ENCODE measurements at places on chromosomes 2 and 18. TPM values are rescaled to one million over a fixed set of nuclear protein-coding genes. Genes with fewer than 3 reads are reported as not detected.

Gene TCF7L1
- 0.10 TPM for total RNA-seq

Gene ZNF2
- total RNA-seq, result 3.5 TPM

Gene CFC1
- not detected for total RNA-seq

Gene DUSP2
- total RNA-seq, result 181 TPM

Gene DNAH6
- 0.31 TPM for total RNA-seq

Gene DNAJC5G
- total RNA-seq, result not detected

Gene CCDC68
- total RNA-seq, result not detected

Gene ECEL1
- not detected for total RNA-seq

Gene IL36B
- not detected for total RNA-seq

Gene SNORC
- total RNA-seq, result 0.64 TPM

Gene CTAGE1
- not detected for total RNA-seq

Gene COL4A4
- total RNA-seq, result 3.4 TPM

Gene NGEF
- total RNA-seq, result not detected

Gene NYAP2
- total RNA-seq, result not detected

Gene C2orf78
- 0.51 TPM for total RNA-seq

GRCh38 chr2:11024259-11024645, 112.5 kb downstream of the KCNF1 start:
- no peak for DNase-seq
- no peaks in the 10 kb centered on the region for H3K4me1 ChIP-seq
- no peaks in the 10 kb centered on the region for H3K36me3 ChIP-seq
- H3K27me3 ChIP-seq, result no peaks in the 10 kb centered on the region
- no peak overlapping the region for H3K4me3 ChIP-seq
- no peak overlapping the region for H3K27ac ChIP-seq

GRCh38 chr2:106178716-106179115, 15.4 kb downstream of the UXS1 start:
- H3K4me1 ChIP-seq, result no peaks in the 10 kb centered on the region
- H3K4me3 ChIP-seq, result no peak overlapping the region
- H3K27ac ChIP-seq, result no peak overlapping the region
- DNase-seq, result no peak

- no peak overlapping the region for H3K27ac ChIP-seq
- H3K36me3 ChIP-seq, result no peaks in the 10 kb centered on the region
- no peak overlapping the region for H3K4me3 ChIP-seq
- H3K4me1 ChIP-seq, result 0 out of 2 replicates have a peak, but pooled peaks cover 4% of the 10 kb centered on the region
Observed at GRCh38 chr2:105828558-105828957, 83.8 kb downstream of the NCK2 start.

- no peak overlapping the region for H3K4me3 ChIP-seq
- H3K27ac ChIP-seq, result no peak overlapping the region
- H3K27me3 ChIP-seq, result no peaks in the 10 kb centered on the region
- DNase-seq, result no peak
- no peaks in the 10 kb centered on the region for H3K36me3 ChIP-seq
- no peaks in the 10 kb centered on the region for H3K4me1 ChIP-seq
Observed at GRCh38 chr2:183291436-183291835, 167.2 kb downstream of the NUP35 start.

DNA sequence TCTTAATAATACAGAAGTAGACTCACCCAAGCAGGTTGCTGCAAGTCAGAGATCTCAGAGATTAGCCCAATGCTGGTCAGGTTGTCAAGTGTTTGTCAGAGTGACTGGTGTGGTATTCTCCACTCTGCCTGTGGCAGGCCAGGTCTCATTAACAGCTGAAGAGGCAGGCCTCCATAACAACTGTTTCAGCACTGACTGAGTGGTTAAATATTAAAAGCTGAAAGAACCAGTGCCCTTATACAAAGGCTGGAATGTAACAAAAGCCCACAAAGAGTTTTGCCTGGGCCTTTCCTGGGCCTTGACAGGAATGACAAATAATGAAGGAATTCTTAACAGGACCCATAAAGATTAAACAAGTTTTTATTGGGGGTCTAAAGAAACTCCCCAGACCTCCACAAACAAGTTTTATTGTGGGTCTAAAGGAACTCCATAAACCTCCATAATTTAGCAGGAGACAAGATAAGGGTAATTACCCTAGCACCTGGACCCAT, 26.8 kb downstream of the SULT1C2 start:
- H3K4me3 ChIP-seq, result no peak overlapping the region
- H3K27me3 ChIP-seq, result no peaks in the 10 kb centered on the region
- no peaks in the 10 kb centered on the region for H3K36me3 ChIP-seq
- no peak overlapping the region for H3K27ac ChIP-seq

- H3K27ac ChIP-seq, result no peak overlapping the region
- no peaks in the 10 kb centered on the region for H3K36me3 ChIP-seq
- H3K27me3 ChIP-seq, result no peaks in the 10 kb centered on the region
- H3K4me3 ChIP-seq, result no peak overlapping the region
- no peak for DNase-seq
Observed at GRCh38 chr2:186889101-186889879, 40.3 kb upstream of the ZSWIM2 start.

DNA sequence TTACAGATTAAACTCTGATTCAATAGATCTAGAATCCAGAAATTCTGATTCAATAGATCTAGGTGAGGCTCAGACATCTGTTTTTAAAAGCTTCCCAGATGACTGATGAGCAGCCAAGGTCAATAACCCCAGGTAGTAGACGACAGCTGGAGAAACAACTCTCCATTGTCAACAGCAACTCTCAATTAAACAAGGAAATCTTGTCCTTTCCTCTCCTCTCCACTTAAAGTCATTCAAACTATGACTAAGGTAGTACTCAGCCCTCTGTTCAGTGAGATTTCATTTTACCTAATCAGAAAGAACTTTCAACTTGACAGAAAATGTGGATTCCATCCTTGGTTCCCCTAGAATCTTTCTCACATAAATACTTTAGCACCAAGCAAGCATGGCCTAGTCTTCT, 94.6 kb upstream of the SCG2 start:
- DNase-seq, result no peak
- no peaks in the 10 kb centered on the region for H3K4me1 ChIP-seq
- H3K36me3 ChIP-seq, result no peaks in the 10 kb centered on the region
- H3K27me3 ChIP-seq, result no peaks in the 10 kb centered on the region
- no peak overlapping the region for H3K4me3 ChIP-seq

GRCh38 chr2:184769023-184769422, 170.7 kb downstream of the ZNF804A start:
- H3K36me3 ChIP-seq, result no peaks in the 10 kb centered on the region
- no peaks in the 10 kb centered on the region for H3K4me1 ChIP-seq
- no peak for DNase-seq
- no peak overlapping the region for H3K4me3 ChIP-seq

GRCh38 chr2:65057054-65057375, 799 bp downstream of the CEP68 start:
- no peaks in the 10 kb centered on the region for H3K36me3 ChIP-seq
- DNase-seq, result no peak
- peaks cover 42% of the 10 kb centered on the region for H3K4me1 ChIP-seq
- H3K27me3 ChIP-seq, result no peaks in the 10 kb centered on the region
- peak overlapping the region; percentile 74 for H3K4me3 ChIP-seq

GRCh38 chr2:50751311-50752031, 280.5 kb downstream of the NRXN1 start:
- H3K4me3 ChIP-seq, result no peak overlapping the region
- no peak overlapping the region for H3K27ac ChIP-seq
- no peaks in the 10 kb centered on the region for H3K4me1 ChIP-seq
- H3K27me3 ChIP-seq, result no peaks in the 10 kb centered on the region

DNA sequence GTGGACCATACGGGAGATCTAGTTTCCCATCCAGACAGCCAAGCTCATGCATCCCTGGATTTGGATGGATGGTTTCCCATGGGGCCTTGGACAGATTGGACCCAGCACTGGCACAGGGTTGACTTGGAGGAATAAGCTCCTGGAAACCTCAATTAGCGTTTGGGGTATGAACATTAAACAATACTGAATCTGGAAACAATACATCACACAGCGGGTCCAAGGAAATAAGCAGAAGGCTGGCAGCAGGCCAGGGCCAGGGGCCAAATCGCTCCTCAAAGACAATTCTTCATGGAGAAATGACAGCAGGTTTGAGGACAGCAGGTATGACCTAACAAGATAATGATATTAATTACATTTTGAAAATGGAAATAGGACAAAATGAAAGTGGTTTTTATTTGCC, 540.6 kb downstream of the RIT2 start:
- no peak for DNase-seq
- no peak overlapping the region for H3K27ac ChIP-seq
- no peaks in the 10 kb centered on the region for H3K27me3 ChIP-seq

- H3K27ac ChIP-seq, result no peak overlapping the region
- no peak overlapping the region for H3K4me3 ChIP-seq
- no peaks in the 10 kb centered on the region for H3K27me3 ChIP-seq
Observed at GRCh38 chr2:32495139-32495538, 132.7 kb upstream of the TTC27 start.

GRCh38 chr18:3162181-3162580, 57.6 kb downstream of the MYOM1 start:
- DNase-seq, result no peak
- H3K4me1 ChIP-seq, result no peaks in the 10 kb centered on the region
- H3K36me3 ChIP-seq, result no peaks in the 10 kb centered on the region
- H3K27ac ChIP-seq, result no peak overlapping the region
- H3K4me3 ChIP-seq, result no peak overlapping the region

DNA sequence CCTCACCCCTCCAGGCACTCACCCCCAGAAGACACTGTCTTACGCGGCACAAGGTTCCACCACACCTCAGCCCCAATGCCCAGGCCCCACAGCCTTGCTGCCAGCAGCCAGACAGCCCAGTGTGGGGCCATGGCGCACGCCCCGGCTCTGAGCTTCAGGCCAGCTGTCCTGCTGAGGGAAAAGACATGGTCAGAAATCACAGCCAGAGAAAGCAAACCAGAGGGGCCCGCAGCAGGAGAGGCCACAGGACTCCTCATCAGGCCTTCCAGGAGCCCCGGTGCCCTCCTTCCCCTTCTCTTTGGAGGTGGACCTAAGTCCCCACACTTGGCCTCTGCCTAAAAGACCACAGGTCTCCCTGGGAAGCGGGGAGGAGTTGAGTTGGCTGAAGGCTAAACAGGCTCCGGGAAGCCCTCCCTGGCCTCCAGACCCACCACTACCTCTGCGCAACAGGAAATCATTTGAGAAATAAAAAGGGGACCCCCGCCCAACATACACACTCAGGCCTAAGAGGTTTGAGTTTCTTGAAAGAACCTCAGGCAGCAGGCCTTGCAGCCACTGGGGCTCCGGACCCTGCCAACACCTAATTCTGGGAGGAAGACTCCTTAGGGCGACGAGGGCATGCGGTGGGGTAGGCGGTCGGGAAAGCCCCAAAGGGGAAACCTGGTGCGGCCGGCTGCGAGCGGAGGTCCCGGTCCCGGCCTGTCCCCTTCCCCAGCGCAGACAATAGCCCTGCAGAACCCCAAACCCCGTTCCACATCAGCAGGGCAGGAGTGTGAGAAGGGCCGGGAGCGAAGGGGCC, 1.9 kb downstream of the SEMA4C start:
- DNase-seq, result no peak
- H3K4me3 ChIP-seq, result peak overlapping the region; percentile 95
- H3K36me3 ChIP-seq, result peaks cover 8% of the 10 kb centered on the region
- no peaks in the 10 kb centered on the region for H3K27me3 ChIP-seq
- peaks cover 18% of the 10 kb centered on the region for H3K4me1 ChIP-seq

DNA sequence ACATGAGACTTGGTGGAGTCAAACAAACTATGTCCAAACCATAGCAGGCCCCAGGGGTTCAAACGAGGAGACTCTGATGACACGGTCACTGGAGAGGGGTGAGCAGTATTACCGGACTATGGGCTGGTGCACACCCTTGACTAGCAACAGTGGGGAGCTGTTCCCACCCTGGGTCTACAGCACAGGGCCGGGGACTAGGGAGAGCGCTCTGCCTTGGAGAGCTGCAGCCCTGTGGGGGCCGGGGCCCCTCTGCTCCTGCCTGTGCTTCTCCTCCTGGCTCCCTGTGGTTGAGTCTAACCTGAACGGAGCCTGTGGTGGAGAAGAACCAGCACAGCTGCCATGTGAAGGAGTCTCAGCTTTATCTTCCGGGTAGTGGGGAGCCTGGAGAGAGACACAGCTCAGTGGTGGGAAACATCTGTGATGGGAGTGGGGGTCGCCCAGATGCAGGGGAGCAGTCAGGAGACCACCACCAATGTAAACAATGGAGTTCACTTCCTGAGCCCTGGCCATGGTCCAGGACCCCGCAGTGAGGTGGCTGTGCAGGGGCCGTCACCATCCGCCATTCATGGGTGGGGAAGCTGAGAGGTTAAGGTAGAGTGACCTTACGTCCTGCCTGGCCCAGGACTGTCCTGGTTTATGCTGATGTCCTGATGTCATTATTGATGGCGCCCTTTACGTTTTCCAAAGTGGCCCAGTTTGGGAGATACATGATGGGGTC, 195.7 kb upstream of the TWIST2 start:
- no peak for DNase-seq
- no peak overlapping the region for H3K4me3 ChIP-seq
- no peaks in the 10 kb centered on the region for H3K36me3 ChIP-seq
- H3K4me1 ChIP-seq, result no peaks in the 10 kb centered on the region

DNA sequence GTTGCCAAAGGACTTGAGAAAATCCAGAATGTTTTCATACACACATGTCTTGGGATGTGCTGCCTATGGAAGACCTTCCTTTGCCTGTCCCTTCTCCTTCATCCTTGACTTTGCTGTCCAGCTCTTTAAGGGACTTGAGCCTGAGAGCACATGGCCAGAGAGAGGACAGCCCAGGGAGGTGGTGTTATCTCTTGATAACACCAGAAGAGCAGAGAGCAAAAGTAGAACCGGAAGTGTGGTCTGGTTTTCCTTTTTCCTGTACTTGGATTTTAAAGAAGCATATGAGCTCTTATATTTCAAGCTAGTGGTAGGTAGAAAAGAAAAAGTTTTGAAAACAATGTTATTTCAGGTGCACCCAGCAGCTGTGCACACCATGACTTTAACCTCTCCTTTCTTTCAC, 94.1 kb upstream of the ZNF532 start:
- H3K4me3 ChIP-seq, result no peak overlapping the region
- H3K4me1 ChIP-seq, result peaks cover 6% of the 10 kb centered on the region
- no peaks in the 10 kb centered on the region for H3K36me3 ChIP-seq
- DNase-seq, result no peak

DNA sequence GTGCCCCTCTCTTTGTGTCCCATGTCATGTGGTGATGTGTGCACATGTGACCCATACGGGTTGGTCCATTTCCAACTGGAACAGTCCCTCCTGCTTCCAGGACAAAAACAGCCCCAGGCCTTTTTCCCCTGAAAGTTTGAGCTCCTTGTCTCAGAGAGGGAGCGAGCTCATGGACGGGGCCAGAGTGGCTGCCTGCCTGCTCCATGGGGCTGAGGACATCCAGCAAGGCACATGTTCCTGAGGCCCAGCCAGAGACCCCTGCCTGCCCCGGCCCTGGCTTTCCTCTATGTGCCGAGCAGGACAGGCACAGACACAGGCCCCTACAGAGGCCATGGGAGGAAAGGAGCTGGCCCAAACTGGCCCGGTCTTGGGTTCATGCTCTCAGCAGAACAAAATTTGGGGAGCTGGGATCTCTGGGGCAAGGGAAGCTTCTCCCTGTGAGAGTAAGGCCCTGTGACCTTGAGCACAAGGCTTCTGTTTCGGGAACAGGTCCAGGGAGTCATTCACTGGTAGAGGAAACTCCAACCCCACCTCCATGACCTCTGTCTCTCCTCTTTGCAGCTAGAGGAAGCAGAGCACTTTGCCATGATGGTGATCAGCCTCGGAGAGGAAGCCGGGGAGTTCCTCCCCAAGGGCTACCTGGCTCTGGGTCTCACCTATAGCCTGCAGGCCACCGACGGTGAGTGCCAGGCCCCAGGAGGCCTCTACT, 105.8 kb upstream of the MCFD2 start:
- H3K27me3 ChIP-seq, result no peaks in the 10 kb centered on the region
- DNase-seq, result no peak
- peaks cover 12% of the 10 kb centered on the region for H3K36me3 ChIP-seq
- H3K4me1 ChIP-seq, result no peaks in the 10 kb centered on the region
- no peak overlapping the region for H3K27ac ChIP-seq

Data from GM12878 (cell line).